Esophagus squamous epithelium (tissue), 5 donors: ENCODE measurements at places on chromosomes 5 and 9.

- H3K27ac ChIP-seq, result no peak overlapping the region
- no peak for DNase-seq
- no peaks in the 10 kb centered on the region for H3K4me1 ChIP-seq
- no peaks in the 10 kb centered on the region for H3K36me3 ChIP-seq
These were observed 152.2 kb upstream of the IRX2 start for GRCh38 chr5:2903451-2904395.

GRCh38 chr5:99765011-99765410, 770.2 kb upstream of the FAM174A start:
- DNase-seq, result no peak
- H3K36me3 ChIP-seq, result no peaks in the 10 kb centered on the region

DNA sequence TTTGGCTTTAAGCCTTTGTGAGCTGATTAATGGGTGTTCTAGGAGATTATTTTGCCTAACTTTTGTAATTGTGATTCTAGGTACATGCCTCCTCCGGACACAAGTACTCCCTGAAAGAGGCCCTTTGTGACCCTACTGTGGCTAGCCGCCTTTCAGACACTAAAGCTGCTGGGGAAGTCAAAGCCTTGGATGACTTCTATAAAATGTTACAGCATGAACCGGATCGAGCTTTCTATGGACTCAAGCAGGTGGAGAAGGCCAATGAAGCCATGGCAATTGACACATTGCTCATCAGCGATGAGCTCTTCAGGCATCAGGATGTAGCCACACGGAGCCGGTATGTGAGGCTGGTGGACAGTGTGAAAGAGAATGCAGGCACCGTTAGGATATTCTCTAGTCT, 13.6 kb downstream of the ITGA1 start:
- peaks cover 24% of the 10 kb centered on the region for H3K4me1 ChIP-seq
- peak overlapping the region; percentile 70 for H3K4me3 ChIP-seq
- peak overlapping the region; percentile 97 for H3K27ac ChIP-seq
- no peaks in the 10 kb centered on the region for H3K27me3 ChIP-seq
- no peaks in the 10 kb centered on the region for H3K36me3 ChIP-seq

DNA sequence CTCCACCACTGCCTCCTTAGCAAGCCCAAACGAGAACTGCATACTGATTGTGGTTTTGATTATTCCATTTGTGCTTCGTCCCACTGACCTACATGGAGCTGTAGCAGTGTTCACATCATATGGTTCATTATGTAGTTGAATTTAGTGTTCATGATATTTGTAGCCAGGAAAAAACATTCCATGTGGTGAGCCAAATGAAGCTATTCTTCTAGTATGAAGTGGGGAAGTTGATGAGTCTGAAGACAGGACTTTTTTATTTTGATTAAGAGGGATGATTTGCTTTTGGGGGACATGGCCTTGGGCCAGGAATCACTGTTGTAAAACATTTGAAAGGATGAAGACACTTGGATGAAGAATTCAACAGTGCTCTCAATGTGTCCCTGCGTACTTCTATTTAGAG, 192.9 kb upstream of the SLC27A6 start:
- H3K4me1 ChIP-seq, result no peaks in the 10 kb centered on the region
- no peak overlapping the region for H3K27ac ChIP-seq
- DNase-seq, result no peak
- no peaks in the 10 kb centered on the region for H3K36me3 ChIP-seq
- H3K4me3 ChIP-seq, result no peak overlapping the region

GRCh38 chr5:94832685-94833084, 214.2 kb downstream of the SLF1 start:
- H3K4me1 ChIP-seq, result no peaks in the 10 kb centered on the region
- no peak overlapping the region for H3K27ac ChIP-seq
- no peak for DNase-seq
- H3K36me3 ChIP-seq, result no peaks in the 10 kb centered on the region
- H3K4me3 ChIP-seq, result no peak overlapping the region
